WTC11 (cell line): ENCODE measurements at places on chromosomes 13 and 19.

DNA sequence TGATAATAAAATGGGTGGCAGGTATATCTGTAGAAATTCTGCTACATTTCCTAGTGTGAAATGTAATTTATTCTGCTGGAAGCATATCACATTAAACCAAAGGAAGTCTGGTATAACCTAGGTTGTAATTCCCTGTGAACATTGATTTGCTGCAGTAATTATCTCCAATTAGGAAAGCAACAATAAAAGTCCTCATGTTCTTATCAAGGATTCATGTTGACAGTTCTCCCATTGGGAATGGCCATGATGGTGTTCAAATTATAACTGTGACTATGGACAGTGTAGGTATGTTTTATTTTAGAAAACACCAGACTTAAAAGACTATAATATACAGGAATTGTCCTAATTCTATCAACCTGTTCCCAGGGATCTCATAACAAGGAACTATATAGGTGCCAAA is 513.5 kb upstream of the MIR17HG start:
- no peak for DNase-seq

GRCh38 chr13:27367570-27367969 is 56.8 kb upstream of the GTF3A start:
- no peak for DNase-seq

- peak; percentile 32 for DNase-seq
Observed at GRCh38 chr19:17831419-17831888, 10.1 kb upstream of the INSL3 start.

GRCh38 chr13:34853161-34853560 is 88.9 kb upstream of the NBEA start:
- no peak for DNase-seq

- no peak for DNase-seq
Observed at GRCh38 chr13:104114101-104114500, 1047.9 kb upstream of the SLC10A2 start.

GRCh38 chr13:45240143-45240542 is 39.3 kb upstream of the KCTD4 start:
- DNase-seq: no peak

DNA sequence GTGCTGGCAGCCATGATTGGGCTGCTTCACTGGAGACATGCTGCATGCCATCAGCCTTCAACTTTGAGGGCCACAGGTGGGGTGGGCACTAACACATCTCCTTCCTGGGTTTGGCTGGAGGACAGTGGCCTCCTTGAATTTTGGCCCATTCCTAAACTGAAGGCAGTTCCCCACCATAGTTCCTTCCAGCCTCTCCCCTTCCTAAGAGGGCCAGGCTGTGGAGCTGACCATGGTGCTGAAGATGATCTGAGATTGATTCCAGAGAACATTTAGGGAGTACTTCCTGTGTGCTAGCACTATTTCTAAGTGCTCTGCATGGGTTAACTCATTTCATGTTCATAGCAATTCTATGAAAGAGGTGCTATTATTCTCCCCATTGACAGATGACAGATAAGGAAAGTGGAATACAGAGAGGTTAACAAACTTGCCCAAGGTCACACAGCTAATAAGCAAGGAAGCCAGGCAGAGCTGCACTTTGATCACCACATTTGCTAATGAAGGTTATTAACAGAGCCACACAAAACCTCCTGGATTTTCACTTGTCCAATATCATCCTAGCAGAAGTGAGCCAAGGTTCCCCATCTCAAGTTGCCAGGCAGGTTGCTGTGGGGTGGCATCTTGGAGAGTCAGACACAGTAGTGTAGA is 175.3 kb downstream of the ZIC5 start:
- peak; percentile 72 for DNase-seq

DNA sequence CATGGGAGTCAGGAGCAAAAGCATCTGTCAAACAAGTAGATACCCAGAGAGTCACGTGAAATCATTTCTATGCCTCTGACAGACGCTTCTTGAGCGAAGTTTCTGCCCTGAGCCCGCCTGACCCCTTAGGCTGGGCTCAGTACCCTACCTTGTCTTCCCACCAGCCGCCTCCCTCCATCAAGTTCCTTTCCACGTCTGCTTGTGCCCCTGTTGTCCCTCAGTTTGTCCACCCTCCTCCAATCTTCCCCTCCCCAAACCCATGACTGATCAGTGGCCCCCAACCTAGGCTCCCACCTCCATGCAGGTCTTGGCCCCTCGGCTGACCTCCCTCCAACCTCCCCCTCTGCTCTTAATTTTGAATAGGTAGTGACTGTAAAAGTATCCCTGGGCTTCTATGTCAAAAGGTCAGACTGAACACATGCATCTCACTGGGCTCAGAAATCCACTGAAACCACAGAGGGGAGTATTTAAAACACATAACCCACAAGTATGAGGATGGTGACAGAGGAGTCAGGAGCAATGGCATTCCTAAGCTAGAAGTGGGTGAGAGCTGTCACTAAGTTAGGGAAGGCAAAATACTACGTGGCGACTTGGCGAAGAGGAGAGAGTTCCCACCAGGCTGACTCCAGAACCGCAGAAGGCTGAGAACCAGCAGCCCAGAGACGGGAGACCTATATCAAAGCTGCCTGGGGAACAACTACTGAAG is 1.7 kb upstream of the ZNF446 start:
- DNase-seq: no peak

GRCh38 chr13:28953714-28954418 is 133.7 kb downstream of the MTUS2 start:
- DNase-seq: no peak

- DNase-seq: no peak
Observed at GRCh38 chr13:23377579-23377978, 55.9 kb downstream of the SACS start.

DNA sequence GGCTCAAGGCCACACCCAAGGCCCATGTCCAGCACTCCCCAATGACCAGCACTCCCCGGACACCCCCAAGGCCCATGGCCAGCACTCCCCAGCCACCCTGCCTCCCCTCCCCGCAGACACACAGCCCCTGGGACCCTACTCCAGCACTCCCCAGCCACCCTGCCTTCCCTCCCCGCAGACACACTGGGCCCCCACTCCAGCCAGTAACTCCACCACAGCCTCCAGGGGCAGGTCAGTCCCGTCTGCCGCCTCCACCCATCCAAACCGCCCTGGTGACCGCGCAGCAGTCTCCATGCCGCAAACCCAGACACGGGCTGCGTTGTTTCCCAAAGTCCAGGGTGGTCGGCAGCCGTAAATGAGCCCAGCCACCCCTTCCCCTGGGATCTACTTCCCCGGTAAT is 70.7 kb downstream of the SPACA7 start:
- DNase-seq: no peak

DNA sequence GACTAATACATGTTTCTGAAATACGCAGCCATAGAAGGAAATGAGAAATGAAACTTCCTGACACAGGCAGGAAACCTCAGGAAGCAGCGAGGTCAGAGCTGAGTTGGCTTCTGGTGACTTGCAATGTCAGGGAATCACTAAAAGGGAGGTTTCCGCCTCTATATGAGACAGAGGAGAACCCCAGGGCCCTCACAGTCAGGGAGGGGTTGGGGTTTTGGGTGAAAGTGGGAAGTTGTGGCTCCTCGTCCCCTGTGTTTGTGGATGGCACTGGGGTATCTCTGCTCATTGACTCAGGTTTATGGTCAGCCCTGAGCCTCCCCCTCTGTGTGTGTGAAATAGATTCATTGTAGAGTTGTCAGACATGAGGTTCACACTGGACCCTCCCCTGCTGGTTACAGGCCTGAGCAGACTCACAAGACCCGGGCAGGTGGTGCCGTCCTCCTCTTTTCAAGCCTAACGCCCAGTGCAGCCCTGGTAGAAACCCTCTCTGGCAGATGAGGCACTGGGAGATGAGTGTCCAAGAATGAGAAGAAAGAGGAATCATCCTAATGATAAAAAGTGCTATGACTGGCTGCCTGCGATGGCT is 5.5 kb upstream of the LILRA6 start:
- DNase-seq: no peak

GRCh38 chr13:26950546-26950945 is 190.0 kb upstream of the GPR12 start:
- DNase-seq: no peak

- DNase-seq: no peak
Observed at GRCh38 chr13:34151885-34152284, 333.9 kb downstream of the RFC3 start.

- no peak for DNase-seq
Observed at GRCh38 chr19:48353677-48354076, 10.1 kb downstream of the TMEM143 start.

DNA sequence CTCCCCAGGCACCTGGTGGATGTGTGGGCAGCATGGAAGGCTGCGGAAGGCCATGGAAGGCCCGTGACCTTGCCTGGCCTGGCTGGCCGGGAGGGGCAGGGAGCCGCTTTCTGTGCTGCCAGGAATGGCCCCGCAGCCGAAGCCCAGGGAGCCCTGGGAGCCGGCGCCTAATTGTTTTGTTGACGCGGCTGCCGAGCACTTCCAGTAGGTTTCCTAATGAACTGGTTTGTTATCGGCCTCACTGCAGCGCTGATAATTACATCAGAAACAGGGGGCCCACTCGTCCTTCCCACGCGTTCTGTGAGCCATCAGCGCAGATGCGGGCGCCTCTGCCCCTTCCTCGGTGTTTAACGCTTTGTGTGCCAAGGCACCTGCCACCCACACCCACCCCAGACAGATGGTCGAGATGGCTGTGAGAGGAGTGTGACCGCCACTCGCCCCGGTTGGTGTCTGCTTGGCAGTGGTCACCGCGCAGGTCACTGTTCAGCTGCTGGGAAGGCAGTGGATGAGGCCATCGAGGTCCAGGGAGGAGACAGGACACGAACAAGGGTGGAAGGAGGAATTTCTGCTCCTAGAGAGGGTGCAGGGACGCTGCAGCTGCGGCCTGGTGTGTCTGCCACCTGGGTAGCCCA is 124.5 kb downstream of the KDM4B start:
- DNase-seq: no peak

DNA sequence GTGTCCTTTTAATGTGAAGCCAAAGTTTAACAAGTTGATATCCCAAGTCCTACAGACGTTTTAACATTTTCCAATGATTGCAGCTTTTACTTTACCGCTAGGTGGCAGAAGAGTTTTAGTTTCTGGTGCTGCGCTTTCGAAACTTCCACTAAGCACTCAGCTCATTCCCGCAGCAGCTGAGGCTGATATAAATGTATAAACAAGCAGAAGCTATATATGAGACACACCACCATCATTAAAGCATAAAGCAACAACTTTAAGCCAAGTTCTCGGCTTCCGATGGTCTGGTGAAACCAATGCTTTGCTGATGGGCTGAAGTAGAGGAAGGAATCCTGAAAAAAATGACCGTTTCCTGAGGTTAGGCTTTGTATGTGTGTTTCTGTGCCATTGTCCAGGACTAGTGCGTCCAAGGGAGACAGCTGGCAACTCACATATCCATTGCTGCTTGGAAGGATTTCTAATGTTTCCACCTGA is 753.9 kb downstream of the OLFM4 start:
- no peak for DNase-seq

- DNase-seq: peak; percentile 47
Observed at GRCh38 chr13:27926644-27927434, 7.0 kb downstream of the PDX1 start.

DNA sequence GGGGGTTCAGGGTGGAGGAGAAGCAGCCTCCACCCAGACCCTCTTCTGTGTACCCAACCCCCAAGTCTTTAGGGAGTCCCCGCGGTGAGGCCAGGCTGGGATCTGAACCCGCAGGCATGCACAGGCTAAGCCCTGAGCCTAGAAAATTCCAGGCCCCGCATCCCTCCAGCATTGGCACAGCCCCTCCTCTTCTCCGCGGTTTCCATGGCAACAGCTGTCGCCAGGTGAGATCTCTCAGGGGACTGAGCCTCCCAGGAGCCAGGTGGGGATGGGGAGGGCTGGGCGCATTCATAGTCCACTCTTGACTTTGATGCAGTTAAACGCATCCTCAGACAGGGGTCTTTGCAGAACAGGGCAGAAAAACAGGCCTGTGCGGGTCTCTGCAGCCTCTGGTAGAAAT is 48.3 kb upstream of the USP29 start:
- DNase-seq: no peak

DNA sequence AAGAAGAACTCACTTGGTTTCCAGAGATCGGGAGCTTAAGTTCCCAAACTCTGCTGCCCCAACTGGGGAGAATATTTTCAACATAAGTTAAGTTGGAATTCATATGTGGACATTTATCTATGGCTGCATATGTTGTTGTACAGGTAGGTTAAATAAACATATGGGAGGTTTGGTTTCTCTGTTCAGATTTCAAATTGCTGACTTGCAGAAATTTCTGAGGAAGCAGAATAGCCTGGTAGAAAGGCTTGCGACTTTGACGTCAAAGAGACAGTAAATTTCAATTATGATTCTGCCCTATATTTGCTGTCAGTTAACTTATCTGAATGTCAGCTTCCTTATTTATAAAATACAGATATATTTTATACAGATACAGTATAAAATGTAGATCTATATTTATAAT is 40.0 kb upstream of the TPP2 start:
- no peak for DNase-seq

DNA sequence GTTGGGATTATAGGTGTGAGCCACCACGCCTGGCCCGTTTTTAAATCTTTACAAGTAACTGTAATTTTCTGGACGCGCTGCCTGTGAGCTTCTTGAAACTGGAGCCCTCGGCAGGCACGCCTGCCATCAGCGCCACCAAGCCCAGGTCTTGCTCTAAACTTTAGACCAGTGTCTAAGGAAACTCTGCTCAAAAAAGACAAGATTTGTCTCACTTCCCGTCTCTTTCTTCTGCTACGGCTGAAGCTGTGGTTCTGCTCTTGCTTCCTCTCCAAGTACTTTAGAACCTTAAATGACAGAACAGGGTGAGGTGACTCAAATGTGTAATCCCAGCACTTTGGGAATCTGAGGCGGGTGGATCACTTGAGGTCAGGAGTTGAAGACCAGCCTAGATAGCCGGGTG is 24.9 kb downstream of the RCN3 start:
- no peak for DNase-seq

DNA sequence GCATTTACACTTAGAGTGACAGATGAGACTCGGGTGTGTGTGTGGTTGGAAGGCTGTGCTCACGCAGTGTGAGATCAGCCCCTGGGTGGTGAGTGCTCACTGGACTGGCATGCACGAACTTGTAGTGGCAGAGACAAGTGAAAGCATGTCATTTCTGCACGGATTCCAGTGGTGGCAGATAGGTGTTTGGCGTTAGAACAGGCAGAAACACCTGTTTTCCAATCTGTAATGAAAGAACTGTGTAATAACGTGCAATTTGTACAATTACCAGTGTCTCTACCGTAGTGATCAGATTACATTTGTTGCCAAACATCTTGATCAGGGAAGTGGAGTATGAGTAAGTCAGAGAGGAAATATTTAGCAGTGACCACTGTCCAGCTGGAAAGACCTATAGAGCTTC is 8.2 kb downstream of the LAMP1 start:
- no peak for DNase-seq

GRCh38 chr19:33676999-33677665 is 55.4 kb downstream of the CHST8 start:
- no peak for DNase-seq
